Putamen (tissue), 1 donor: ENCODE measurements at places on chromosomes 5 and 9.
A peak's percentile ranks its signal among the peaks of the same experiment; 100 is the strongest.

DNA sequence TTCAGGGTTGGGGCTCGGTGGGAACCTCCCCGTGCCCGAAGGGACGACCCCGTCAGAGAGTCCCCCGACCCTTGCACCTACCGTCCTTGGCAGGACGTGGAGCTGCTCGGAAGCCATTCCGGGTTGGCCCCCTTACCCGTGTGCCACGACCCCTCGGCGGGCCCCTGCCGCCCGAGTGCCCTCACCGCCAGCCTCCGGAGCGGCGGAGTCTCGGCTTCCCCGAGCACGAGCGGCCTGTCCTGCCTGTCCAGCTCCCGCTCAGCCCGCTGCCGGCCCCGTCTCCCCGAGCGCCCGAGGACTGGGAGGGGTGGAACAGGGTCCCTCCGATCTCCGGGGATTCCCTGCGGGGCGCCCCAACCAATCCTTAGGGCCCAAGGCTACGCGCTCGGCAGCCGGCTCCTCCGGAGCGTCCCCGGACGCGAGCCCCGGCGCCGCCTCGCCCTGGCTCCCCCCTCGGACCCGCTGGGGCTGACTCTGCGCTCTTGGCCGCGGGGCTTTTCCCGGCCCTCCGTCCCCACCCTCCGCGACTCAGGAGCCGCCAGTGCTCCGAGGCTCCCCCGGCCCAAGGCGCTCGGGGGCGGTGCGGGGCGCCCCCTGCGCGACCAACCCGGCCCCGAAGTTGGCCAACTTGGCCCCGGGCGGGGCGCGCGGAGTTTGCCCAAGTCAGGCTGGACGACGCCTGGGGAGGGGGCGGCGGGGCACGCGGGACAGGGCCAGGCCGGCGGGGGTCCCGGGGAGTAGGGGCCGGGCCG lies 654 bp downstream of the ADAMTS2 start:
- DNase-seq: no peak

DNA sequence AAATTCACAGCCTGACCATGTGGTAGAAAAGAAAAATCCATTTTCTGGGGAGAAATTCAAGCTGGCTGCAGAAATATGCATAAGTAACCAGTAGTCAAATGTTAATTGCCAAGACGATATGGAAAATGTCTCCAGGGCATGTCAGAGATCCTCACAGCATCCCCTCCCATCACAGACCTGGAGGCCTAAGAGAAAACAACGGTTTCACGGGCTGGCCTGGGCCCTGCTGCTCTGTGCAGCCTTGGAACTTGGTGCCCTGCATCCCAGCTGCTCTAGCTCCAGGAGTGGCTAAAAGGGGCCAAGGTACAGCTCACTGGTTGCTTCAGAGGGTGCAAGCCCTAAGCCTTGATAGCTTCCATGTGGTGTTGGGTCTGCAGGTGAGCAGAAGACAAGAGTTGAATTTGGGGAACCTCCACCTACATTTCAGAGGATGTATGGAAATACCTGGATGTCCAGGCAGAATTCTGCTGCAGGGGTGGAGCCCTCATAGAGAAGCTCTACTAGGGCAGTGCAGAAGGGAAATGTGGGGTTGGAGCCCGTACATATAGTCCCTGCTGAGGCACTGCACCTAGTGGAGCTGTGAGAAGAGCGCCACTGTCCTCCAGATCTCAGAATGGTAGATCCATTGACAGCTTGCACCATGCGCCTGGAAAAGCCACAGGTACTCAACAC lies 49.7 kb downstream of the PTBP3 start:
- DNase-seq: no peak

- DNase-seq: no peak
Observed at GRCh38 chr9:96486386-96487028, 36.5 kb downstream of the HABP4 start.

GRCh38 chr9:92236465-92236864 lies 57.0 kb downstream of the IARS1 start:
- no peak for DNase-seq

GRCh38 chr9:133821601-133822429 lies 83.7 kb upstream of the SARDH start:
- DNase-seq: no peak

DNA sequence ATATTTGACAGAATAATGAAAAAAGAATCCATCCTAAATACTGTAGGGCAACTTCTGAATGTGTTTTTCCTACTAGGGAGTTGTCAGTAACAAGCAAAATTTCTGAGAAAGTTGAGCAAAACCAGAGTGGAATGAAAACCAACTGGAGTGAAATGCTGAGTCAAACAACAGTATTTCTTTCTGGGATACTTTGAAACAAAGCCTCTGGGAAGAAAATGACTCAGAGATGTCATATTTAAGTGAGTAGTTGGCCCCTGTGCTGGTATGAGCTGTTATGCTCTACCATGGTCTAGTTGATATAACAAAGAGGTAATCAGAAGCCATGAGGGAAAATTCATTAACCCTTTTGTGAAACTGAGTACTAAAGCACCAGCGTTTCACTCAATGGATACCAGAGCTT lies 372.1 kb upstream of the C9orf72 start:
- DNase-seq: no peak

DNA sequence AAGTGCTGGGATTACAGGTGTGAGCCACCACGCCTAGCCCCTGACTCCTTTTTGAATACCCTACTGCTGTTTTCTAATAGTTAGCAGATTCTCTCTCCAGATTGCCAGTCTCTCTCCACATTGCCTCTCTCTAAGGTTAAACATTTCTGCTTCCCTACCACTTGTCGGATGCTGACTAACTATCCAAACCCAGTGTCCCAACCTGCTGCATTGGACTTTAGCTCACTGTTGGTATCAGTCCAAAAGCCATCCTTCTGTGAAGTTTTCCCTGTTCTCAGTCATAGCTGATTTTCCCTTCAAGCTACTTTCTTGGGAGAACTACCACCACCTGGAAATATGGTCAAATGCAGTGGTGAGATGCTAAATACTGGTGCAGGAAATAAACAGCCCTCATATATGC lies 48.7 kb downstream of the TLR4 start:
- no peak for DNase-seq

DNA sequence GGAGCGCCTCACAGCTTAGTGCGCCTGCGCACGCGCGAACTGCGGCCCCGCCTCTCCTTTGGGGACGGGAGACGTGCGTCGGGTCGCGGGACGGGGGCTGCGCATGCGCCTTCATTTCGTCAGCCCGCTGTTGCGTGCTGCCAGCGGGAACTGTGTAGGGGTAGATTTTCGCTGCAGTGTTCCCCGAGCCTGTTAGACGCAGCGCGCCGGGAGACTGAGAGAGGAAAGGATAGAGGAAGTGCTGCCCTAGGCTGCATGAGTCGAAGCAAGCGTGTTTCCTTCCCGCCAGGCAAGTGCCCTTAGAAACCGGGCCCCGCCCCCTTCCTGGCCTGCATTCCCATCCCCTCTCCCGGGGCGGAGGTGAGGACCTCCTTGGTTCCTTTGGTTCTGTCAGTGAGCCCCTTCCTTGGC lies 12.3 kb downstream of the ITGA1 start:
- DNase-seq: peak; percentile 96

GRCh38 chr9:36284226-36284625 lies 26.0 kb upstream of the GNE start:
- DNase-seq: no peak

- no peak for DNase-seq
Observed at GRCh38 chr9:73327149-73327548, 175.5 kb downstream of the ANXA1 start.

DNA sequence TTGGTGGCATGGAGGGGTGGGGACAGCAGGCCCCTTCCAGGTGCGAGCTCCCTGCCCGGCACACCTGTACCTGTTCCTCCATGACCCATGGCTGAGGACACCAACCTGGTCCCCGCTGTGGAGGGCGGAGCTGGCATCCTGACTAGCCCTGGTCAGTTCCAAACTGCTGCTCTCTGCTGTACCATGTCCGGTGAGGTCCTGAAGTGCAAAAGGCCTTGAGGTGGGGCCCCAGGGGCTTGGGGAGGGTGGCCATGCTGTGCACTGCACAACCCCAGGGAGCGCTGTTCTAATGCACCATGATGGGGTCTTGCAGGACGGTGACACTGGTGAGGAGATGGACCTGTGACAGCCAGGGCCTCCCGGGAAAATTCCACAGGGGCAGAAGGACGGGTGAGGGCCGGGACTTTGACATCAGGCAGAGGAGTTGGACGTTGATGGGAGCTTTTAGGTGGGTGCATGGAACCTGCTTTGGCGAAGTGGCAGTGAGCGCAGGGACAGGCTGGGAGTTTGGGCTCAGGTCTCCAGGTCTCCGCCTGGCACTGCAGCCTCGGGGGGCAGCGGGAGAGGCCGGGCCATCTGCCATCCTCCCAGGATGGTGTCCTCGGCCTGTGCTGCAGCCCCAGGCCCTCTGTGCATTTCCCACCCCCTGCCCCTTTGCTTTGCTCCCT lies 38.9 kb downstream of the COL5A1 start:
- no peak for DNase-seq

DNA sequence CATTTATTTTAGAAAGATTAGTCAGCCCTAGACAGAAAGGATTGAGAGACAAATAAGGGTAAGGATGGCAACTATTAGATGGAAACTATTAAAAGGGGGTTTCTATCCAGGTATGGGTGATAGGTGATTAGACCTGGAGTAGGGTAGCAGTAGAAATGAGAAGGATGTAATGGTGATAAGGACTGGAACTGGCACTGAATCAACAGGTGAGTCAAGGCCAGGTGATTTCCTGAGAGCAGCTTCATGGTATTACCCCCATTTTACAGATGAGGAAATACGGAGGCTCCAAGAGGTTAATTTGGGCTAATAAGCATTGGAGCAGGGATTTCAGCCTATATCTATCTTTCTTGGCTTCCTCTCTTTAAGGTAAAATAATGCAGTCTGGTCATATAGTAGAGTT lies 55.7 kb downstream of the CAST start:
- DNase-seq: no peak

DNA sequence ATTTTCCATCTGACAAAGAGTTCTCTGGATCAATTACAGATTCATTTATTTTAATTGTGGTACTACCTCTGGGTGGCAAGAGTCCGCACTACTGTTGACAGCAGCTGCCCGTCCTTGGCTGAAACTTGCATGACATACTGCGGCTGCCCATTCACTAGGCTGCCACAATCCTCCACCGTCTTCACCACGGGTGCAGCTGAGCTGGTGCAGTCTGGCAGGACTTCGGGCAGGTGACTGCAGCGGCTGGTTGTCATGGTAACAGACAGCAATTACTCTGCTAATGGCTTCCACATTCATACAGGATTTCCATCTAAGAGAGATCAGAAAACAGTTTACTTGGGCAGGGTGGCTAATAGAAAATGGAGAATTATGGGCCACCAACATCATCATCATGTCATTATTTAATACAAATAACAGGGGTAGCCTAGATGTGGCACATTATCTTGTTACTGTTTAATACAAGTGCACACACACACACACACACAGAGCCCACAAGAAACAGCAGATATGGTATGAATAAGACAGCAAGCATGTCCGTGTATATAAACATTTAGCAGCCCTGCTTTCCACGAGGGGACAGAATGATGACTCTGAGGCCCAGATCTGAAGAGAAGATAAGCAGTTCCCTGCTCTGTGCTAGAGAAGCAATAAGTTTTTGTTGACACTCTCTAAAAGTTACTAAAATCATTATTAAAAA lies 112.3 kb downstream of the MARCHF3 start:
- no peak for DNase-seq
